ENCODE measurements at places on chromosomes 6 and 20.

DNA sequence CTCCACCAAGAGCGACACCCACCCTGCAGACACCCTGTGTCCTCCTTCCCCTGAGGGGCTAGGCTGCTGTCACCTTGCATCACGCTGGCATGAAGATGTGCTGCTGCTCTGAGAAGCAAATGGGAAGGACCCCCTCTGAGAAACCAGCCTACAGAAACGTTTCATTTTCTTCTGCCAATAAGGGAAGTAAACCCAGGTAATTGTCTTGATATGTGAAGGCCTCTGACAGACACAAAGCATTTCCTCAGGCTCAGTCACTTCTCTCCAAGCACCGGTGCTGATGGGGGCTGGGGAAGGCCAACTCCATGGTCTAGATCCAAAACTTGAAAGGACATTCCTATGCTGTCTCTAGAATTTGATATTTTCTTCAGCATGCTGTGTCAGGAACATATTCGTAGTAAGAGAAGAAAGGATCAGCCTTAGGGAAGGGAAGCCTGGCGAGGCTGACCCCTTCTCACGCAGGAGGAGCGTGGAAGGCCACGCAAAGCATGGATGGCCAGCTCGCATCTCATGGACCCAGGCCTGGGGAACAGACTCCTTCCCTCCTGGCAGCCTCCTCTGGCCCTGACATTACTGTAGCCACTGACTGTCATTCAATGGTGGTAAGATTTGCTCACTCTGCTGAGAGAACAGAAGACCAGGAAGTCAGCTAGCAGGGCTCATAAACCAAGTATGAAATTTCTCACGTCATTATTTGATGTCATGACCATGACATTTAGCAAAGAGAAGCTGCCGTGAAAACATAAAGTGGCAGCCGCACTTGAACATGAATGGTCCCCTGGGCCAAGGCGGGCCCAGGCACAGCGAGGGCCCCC lies 20.4 kb downstream of the ACSS1 start:
- no peak for DNase-seq

DNA sequence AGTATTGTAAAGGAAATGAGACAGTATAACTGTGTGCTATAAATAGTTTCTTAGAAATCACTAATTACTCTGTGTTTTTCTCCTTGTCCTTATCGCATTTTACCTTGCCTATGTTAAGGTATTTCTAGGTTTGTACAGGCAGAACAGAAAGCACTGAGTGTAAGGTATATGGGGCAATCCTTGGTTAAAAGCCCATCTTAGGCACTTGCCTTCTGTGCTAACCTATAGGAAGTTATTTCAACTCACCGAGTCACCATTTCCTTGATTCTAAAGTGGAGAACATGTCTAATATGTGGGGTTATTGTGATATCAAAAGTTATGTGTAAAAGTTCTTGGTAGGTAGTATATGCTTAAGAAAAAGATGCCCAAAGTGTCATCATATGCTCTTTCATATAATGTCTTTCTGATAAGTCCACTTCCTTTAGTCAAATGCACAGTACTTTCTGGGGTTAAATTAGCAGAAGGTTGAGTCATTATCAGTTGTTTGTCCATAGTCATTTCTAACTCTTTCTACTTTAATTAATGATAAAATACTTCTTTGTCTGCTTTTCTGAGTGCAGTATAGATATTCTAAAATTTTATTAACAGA lies 276.4 kb downstream of the UTRN start:
- DNase-seq, result no peak

DNA sequence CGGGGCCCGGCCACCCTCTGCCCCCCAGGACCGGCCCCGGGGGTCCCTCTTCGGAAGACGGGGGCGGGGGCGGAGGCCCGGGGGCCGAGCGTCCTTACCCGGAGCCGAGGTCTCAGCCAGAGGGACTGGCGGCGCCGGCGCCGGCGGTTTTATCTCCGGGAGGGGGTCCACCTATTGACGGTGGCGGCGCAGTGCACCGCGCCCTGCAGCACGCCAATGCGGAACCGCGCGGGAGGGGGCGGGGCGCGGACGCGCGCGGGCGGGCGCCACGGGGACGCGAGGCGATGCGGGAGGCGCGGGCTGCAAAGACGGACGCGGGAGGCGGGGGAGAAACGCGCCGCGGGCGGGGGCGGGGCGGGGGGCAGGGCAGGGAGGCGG lies at the start of gene EEF1A2:
TSS of gene EEF1A2 (minus strand) at position 124 of the 378 bp plus-strand sequence. CDS start 1,320 bp downstream, outside the sequence.
- DNase-seq, result peak; percentile 43

DNA sequence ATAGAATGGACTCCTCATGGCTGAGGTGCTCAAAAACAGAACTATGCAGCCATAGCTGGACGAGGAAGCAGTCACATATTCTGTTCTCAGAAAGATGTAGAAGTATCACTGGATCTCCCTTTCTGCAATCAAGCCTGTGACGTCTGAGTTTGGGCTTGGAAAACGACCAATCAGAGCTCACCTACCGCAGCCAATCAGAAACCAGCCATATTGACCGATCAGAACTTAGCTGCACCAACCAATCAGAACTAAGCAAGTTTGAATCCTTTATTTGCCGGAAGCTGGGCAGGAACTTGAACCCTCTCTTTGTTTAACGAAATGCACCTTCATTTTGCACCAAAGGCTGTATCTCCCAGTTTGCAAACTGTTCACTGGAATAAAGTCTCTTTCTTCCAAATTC lies 21.8 kb upstream of the RAB23 start:
- no peak for DNase-seq

GRCh38 chr6:69622230-69622629 lies 174.6 kb downstream of the LMBRD1 start:
- no peak for DNase-seq

DNA sequence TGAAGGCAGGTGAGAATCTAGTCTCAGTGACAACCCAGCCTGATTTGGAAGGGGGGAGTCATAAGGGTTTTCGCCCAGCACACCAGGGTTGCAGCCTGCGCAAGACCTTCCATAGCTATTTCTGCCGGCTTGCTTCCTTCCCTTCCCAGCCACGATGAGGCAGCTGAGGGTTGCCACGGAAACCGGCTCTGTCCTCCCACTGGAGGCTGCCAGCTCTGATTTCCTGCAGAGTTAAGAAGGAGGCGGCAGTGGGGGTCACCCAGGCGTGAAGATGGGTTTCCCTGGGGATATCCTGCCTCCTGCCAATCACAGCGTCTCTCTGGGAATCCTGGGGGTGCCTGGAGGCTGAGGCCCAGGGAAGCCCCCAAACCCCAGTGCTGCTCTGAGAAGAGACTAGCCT lies 23.1 kb upstream of the KCNB1 start:
- no peak for DNase-seq

DNA sequence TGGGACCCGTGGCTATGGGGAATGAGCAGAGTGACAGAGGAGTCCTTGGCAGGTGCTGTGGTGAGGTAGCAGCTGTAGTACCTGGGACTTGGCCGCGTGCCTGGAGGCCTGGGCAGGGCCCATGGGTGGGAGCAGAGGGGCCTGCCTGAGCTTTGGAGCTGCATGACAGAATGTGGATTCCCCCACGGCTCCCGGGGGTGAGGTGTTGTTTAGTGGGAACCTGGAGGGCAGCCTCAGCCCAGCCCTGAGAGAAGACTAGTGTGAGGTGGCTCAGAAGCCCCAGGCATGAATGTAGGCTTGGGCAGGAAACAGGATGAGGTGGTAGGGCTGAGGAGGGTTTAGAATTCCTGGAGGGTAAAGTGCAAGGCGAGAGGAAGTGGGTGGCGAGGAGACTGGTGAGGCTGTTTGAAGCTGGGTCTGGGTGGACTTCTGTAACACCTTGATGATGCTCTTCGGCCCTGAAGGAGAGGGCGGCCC lies 86.5 kb upstream of the SCP2D1 start:
- no peak for DNase-seq

GRCh38 chr6:166529586-166529985 lies 56.9 kb downstream of the RAMACL start:
- no peak for DNase-seq

- DNase-seq, result no peak
These were observed 8.9 kb upstream of the UNC93A start for GRCh38 chr6:167282165-167282564.

DNA sequence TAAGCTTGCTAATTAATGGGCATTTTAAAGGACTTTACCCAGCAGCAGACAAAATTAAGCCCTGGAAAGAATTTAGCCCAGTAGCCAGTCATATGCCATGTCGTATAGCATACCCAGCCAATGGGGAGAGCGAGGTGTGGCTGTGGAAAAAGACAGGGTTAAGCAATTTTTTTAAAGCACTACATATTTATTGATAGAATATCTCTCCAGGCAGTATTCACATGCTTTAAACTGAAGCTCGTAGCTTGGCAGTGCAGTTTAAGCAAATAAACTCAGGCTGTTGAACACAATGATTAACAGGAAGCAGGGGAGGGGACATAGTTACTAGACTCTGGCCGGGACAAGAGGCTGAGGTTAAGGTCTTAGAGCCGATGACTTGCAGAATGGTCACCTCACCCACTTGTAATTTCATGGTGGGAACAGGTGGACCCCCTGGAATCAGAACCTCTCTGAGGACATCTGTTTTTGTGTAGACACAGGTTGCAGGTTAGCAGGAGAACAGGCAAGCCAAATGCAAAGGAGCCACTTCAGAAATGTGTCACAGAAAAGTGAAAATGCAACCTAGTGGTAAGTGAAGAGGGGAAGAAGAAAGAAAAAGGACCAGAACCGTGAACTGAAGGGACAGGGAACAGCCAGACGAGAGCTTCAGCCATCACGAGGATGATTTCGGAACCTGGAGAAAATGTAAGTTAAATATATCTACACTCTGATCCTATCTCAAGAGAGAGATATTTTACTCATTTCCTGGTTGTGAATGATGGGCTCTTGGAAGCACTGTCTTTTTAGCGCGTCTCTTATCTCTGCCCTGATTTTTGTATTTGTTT lies 7.2 kb downstream of the GCNT2 start:
- DNase-seq, result no peak

DNA sequence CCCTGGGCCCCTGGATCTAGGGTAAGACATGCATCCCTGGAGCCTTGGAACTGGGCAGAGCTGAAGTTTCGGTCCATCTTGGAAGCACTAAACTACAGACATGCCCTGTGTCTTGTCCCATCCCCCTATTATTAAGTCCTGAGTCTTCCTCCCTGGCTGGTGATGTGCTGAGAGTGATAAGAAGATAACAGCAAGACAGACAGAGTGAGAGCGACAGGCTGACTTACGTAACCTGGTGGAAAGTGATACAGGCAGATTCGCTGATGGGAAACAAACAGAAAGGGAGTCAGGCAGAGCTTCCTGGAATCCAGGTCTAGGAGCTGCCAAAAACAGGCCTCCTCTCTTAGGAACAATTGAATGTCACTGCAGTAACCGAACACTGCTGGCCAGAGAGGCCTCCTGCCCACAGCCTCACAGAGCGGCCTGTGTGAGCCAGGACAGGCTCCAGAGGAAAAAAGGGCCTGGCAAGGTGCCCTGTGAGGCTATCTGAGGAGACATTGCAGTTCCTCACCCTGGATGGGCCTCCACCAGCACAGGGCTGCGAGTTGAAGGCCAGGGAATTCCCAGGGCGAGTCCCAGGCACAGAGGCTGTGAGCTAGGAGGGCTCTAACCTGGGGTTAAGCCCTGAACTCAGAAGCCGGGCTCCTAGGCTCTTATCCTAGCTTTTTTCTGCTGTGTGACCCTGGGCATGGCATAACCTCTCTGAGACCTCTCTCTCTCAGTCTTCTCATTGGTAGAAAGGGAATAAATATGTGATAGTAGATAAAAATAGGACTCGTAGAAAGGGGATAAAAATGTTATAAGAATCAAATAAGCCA lies 34.2 kb upstream of the B4GALT5 start:
- no peak for DNase-seq

DNA sequence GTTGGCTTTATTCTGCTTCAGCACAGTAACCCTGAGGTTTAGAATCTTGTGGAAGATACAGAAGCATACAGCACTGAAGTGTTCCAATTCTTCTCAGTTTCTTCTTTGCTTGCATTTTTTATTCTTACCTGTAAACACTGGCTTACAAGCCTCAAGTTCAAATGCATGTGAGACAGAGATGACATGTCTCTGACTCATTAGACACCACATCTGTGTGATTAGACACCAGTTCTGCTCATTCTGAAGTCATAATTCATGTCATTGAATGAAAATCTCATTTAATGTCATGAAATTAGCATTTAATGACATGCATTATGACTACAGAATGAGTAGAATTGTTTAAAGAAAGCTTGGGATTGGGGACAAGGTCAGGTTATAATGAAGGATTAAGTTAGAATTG lies 5.8 kb downstream of the GZF1 start:
- no peak for DNase-seq

GRCh38 chr6:31402324-31403282 lies 792 bp upstream of the MICA start:
- no peak for DNase-seq

GRCh38 chr20:42588847-42589246 lies 600.9 kb downstream of the PTPRT start:
- DNase-seq, result no peak

- DNase-seq, result no peak
These were observed 87.2 kb downstream of the BMP7 start for GRCh38 chr20:57179265-57179664.

- DNase-seq, result no peak
These were observed 6.9 kb downstream of the GRM4 start for GRCh38 chr6:34138914-34139510.

DNA sequence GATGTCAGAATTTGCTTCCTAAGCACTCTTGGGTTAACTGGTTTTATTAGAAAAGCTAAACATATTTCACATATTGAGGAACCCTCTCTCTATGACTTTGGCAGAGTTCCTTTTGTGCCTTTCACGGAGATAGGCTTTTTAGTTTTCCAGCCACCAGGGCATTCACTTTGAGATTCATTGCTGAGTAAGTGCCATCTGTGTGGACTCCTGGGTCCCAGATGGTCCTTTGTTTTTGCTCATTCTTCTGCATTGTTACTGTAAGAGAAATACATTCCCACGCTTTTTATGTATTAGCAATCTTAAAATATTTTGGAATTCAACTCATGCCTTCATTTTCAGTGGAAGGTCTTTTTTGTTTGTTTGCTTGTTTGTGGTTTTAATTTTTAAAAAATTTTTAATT lies 76.3 kb upstream of the PHACTR2 start:
- DNase-seq, result no peak

GRCh38 chr6:20117474-20117873 lies 94.8 kb downstream of the MBOAT1 start:
- no peak for DNase-seq

- DNase-seq, result no peak
These were observed 63.1 kb downstream of the PSMG4 start for GRCh38 chr6:3321875-3322274.

DNA sequence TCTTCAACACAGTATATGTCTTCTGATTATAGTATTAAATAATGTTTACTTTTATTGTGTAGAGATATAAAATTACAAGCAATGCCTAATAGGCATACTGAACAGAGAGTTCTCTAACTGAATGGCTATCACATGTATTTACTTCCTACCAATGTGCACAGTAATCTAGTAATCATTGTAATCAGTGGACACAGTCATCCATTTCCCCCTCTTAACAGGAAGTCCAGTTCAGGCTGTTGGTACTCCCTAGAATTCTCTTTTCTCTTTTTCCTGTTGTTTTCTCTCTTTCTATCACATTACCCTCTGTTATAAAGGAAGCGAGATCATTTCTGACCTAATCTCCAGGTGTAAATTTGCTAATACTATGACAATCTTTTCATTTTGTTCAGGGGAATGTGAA lies 172.5 kb downstream of the HTR1B start:
- DNase-seq, result no peak

DNA sequence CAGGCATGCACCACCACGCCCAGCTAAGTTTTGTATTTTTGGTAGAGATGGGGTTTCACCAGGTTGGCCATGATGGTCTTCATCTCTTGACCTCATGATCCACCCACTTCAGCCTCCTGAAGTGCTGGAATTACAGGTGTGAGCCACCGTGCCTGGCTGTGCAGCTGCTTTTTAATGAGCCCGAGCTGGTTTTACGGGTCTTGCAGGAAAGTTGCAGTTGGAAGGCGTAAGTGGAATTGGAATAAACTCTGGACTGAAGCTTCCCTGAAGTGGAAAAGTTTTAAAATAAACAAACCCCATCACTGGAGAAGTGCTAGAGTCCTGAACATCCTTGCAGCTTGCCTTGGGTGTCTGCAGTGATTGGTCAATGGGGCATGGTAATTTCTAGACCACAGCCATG lies 40.4 kb downstream of the KIF25 start:
- DNase-seq, result no peak
